Stimulated activated CD8-positive, alpha-beta memory T cell treated with anti-CD3 and anti-CD28 coated beads, Interleukin-4, amount 100 ng/mL, for 1 hour (primary cell): ENCODE measurements at places on chromosomes 7 and 10.

DNA sequence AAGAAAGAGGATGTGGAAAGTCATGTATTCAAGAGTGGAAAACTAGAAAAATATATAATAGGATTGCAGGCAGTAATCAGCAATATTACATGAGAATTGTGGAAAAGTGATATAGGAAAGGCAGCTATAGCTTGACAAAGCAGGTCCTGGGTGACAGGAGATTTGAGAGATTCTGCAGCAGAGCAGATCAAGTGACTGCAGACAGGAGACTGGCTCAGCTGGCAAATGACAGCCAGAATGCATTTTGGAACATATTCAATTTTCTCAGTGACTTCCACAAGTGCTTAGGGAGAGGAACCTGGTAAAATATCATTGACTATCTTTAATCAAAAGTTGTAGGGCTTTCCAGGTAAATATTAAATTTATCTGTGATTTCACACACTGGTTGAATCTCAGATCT is 260.5 kb upstream of the CACNA2D1 start:
- no peak for DNase-seq

GRCh38 chr7:102320601-102321350 is 34.1 kb downstream of the SH2B2 start:
- no peak for DNase-seq

GRCh38 chr10:72426986-72427385 is 72.3 kb upstream of the DNAJB12 start:
- DNase-seq, result no peak

- no peak for DNase-seq
Measured at GRCh38 chr10:71683301-71683700, 36.3 kb downstream of the C10orf105 start.

GRCh38 chr10:126349101-126349500 is 39.2 kb downstream of the ADAM12 start:
- DNase-seq, result no peak

DNA sequence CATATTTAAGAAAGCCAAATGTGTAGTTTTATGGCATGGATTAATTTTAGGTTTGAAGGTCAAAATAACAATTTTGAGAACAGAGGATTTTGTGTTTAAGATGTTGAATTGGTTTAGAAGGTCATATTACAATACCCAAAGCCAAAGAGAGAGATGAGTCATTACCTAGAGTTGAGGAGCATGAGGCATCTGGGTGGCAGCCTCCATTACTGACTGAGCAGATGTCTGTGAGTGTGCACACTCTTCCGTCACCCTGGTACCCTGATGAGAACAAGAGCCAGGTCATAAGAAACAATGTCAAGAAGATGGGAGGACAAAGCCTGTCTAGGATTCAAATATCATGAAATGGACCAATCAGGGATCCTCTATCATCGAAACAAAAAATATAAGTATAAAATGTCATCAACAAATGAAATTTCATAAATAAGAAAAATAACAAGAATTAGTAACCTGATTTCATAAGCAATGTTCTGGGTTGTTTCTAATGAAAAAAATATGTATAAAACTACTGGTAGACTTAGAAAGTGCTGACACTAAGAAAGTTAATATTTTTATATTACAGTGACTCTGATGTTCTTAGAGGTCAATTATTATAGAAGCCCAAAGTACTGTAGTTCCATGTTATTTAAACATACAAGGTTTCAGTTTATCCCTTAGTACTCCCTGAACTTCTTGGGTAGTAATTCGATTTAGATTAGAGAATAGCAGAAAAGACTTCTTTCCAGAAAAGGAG is 20.0 kb downstream of the CUBN start:
- no peak for DNase-seq

DNA sequence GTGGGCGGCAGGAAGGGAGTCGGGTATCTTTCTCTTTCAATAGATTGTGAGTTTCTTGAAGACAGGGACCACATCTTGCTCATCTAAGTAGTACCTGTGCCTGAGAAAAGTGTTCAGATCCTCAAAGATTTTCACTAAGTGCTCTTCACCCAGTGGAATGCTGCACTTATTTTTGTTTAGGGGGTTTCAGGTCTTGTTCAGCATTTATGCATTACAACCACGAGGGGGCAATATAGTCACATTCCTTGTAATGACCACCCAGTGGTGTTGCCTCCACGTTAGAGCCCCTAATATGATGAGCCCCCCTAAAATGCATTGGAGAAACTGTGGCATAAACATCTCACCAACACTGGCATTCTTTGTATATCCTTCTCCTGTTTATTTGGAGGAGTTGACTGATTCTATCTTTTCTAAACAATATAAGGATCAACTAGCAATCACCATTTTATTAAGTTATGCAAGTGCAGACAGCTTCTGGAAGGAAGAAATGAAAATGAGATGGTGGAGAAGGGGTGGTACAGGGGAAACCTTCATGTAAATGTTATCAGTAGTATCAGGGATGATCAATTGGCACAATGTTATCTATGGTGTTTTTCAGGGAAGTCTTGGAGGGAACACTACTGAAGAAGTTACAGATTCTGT is 3.1 kb upstream of the PAPSS2 start:
- DNase-seq, result no peak

DNA sequence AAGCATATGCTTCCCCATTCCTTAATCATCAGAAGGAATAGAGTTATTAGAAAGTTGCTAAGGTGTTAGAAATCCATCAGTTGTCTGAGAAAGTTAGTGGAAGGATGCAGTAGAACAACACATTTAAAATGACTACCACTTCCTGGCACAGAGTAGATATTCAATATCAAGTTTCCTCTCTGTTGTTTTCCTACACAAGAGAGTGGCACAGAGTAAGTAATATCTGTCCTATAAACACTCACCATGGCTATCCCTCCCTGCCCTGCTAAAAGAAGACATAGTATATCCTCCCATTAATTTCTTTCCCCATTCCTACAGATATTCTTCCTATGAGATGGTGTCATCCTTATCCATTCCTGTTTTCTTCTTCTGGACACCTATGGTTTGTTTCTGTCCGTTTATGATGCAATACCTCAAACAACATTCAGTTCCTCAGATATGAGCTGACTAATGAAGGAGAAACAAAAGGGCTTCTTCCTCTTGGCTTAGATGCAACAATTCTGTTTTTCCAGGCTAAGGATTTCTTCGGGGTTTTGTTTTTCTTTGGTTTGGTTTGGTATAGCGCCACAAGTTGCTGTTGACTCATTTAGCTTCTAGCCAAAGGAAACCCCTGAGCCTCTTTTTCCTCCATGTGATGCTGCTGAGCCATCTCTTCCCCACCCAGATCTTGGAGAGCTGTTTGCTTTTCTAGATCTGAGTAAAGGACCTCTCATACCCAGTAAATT is 32.9 kb upstream of the BPGM start:
- DNase-seq, result no peak

DNA sequence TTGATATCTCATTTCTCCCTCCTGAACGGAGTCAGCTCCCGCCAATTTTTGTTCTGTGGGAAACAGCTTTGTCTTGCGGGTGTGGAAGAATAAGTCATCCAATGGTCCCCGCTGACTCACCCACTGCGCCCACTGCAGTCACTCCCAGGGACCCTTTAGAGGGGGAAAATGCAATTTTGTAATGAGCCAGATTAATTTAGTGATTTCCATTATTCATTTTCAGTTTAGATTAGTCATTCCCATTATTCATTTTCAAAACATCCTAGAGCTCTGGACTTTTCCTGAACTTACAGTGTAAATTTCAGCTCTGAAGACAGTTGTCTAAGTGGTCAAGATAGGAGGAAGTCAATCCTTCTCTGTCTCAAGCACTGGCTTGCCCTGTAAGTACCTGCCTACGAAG is 154.9 kb upstream of the TMEM72 start:
- no peak for DNase-seq

DNA sequence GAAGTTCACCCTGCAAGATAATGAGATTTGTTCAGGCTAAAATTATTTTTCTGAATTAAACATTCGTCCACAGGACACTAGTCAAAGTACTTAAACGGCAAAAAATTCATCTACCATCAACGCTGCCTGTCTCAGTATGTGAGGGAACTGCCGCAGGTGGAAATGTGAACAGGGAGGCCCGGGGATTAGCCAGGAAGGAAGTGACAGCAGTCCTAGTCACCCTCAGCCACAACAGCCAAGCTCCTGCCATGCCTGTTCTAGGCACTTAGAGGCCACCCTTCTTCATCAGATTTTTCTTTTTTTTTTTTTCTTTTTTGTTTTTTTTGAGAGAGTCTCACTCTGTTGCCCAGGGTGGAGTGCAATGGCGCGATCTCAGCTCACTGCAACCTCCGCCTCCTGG is 9.4 kb downstream of the NUDT5 start:
- DNase-seq, result no peak

DNA sequence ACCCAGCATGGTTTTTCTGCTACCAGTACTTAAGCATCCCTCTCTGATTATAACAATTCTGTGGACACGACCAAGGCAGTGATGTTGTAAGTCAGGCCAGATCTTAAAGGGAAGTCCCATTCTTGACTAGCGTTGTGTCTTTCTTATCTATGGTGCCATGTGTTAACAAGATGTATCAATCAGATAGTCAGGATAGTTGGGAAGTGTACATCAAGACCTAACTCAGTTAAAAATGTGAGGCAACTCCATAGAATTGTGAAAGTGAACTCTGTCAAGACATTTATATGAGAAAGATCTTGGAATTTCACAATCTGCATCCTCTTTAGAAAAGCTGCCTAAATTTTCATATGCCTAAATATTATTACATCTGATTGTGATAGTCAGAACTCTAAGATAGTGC is 341.7 kb upstream of the SEMA3D start:
- no peak for DNase-seq

GRCh38 chr7:152144557-152145245 is 119.2 kb downstream of the GALNT11 start:
- no peak for DNase-seq

GRCh38 chr7:102119213-102119651 is 167.4 kb upstream of the SH2B2 start:
- DNase-seq, result no peak
